SHP77 treated with DMSO at 0.1 percent for 48 hours (cell line): ENCODE measurements at places on chromosomes 16 and 17.

DNA sequence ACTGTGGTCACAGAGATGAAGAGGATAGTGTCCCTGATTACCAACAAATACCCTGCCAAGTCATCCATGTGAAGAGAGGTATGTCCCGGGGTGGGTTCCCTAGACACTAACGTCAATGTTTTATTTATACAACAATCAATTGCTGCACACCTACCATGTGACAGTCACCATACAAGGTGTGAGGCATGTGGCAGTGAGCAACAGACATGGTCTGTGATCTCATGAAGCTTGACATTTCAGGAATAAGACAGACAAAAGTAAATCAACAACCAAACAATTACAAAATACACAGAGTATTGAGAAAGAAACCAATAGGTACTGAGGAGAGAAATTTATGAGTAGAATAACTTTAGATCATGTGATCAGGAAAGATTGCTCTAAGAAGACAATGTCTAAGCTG is 268.6 kb downstream of the MRTFB start:
- DNase-seq = no peak

DNA sequence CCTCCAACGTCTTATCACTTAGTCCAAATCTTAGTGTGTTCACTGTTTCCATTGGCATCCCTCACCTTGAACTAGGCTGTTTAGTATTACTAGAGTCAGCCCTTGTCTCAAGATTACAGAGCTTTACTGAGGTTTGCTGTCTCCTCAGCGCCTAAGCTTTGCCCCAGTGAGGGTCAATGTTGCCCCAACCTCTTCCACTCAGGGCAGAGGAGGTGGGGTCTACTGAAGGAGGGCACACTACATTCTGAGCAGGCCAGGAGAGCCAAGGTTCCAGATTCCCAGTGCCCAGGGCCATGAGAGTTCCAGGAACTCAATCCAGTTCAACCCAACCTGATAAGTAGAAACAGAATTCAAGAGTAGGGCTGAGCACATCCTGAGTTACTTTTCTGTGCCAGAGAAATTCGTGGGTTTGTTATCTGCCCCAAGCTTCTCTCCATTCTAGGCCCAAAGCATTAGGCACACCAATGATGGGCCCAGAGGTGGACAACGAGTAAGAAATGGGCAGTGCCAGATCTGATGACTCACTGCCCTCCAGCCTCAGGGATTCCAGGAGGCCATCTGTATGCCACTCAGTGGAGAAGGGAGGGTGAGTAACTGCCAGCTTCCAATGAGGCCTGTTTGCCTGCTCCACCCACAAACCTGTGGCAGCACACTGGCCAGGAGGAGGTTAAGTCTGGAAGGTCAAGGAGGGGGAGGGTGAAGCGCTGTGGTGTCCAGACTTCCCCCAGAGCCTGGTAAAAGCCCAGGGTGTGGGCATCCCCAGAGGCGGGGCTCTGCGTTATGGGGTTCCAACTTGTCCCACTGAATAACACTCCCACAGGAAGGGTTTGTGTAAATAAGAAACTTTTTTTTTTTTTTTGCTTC is 8.2 kb downstream of the TUBG2 start:
- DNase-seq = peak; percentile 15

- no peak for DNase-seq
These were observed 330.0 kb downstream of the SHISA9 start for GRCh38 chr16:13231365-13231764.

DNA sequence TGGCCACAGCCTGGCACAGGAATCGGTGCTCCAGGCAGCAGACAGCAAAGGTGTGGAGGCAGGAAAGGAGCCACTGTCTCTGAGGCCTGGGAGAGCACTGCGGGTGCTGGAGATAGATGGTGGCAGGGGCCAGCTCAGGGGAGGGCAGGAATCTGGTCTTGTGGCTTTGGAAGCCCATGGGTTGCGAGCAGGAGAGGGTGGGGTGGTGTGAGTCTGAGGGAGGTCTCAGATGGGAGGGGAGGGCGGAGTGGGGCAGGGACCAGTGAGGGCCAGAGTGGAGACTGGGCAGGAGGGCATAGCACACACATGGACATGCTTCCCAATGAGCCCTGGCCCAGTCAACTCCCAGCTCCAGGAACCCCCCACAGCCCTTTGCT is 70.1 kb downstream of the SREBF1 start:
- DNase-seq = no peak

GRCh38 chr16:51683882-51684281 is 532.8 kb upstream of the SALL1 start:
- no peak for DNase-seq
